ENCODE measurements at places on chromosomes 1 and 21.
A peak's percentile ranks its signal among the peaks of the same experiment; 100 is the strongest.

DNA sequence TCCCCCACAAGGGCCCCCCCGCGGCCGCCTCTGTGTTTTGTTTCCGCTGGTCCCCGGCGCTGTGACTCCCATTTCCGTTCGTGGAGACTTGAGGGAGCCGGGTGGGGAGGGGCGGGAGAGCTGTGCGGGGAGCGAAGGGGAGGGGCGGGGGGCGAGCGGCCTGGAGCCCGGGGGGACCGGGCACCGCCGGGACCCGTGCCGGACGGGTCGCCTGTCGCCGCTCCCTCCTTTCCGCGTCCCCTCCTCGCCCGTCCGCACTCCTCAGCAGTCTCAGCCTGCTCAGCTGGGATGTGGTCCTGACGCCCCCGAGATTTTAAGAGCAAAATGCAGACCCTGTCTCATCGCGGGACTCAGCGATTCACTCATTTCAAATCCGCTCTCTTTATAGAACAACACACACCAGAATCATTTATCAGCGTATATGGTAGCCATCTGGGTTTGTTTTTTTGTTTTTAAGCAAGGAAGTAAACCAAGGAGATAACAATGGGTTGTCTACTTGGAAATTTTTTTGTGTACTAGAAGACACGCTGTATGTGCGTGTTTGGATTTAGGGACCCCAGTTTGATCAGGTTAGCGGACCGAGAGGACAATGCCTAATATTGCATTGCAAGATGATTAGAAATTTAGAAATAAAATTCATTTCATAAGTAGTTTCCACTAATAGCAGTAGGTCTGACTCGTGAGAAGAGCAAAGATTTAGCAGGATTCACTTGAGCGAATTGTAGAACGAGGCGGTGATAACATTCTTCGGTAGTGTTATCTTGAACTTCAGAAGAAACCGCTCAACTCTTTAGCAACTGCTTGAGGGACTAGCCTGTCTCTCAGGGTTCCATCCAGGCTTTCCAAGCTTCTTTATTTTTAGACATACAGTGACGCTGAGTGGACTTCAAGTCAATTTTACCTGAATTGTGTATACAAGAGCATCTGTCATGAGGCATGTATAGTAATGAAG lies 1.1 kb downstream of the GABPA start:
- no peak for DNase-seq

- DNase-seq = no peak
Measured at GRCh38 chr1:170414989-170415709, 116.8 kb upstream of the GORAB start.

DNA sequence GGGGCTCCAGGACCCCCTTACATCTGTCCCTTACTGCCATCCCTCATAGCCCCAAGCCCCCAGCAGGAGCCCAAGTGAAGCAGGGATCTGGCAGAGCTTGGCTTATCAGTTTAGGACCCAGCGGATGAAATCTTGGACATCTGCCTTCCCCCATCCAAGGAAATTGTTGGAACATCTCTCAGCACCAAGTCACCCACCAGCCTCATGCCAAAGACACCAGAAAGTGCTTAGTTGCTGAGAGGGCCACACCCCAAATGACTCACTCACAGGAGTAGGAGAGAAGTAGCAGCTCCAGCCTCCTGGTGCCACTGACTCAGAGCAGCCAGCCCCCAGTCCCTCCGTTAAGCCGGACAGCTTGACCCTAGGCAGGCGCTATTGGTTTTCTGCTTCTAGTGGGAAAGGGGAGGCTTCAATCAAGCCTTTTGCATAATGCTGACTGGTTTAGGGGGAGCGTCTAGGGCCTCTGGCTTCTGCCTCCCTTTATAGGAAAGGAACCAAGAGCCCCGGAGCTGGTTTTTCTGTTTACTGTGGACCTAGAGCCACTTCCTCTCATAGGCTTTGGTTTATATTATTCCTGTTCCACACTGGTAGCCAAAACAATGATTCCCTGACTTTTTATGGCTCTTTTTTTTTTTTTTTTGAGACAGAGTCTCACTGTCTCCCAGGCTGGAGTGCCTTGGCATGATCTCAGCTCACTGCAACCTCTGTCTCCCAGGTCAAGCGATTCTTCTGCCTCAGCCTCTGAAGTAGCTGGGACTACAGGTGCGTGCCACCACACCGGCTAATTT lies 114.2 kb upstream of the IPO9 start:
- no peak for DNase-seq

- peak; percentile 51 for DNase-seq
Measured at GRCh38 chr1:206461602-206462455, 8.4 kb upstream of the IKBKE start.

DNA sequence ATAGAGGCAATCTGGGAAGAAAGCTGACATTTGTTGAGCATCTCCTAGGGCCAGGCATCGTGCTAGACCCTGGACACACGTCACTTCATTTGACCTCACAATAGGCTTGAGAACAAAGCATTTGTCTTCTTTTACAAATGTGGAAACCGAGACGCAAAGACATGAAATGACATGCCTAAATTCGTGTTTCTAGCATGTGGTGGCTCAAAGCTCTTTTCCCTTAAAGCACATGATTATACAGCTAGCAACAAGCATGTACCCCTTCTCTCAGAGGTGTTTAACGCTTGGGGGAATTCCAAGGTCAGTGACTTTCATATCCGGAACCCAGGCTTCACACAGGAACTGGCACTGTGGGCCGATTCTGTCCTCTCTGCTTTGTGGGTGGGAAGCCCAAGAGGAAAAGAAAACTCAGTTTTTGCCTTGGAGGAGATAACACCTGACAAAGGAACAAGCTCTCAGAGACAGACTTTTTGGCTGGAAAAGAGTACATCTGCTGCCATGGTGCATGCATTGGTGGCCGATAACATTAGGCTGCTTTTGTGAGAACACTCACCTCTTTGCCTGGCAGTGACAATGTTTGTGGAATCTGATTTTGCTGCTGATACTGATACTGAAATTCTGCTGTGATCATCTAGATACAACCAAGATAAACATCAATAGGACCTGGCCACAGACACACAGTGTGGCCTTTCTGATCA lies 15.4 kb upstream of the CD2 start:
- peak; percentile 31 for DNase-seq

GRCh38 chr1:206497363-206497762 lies 10.0 kb upstream of the RASSF5 start:
- DNase-seq = no peak

DNA sequence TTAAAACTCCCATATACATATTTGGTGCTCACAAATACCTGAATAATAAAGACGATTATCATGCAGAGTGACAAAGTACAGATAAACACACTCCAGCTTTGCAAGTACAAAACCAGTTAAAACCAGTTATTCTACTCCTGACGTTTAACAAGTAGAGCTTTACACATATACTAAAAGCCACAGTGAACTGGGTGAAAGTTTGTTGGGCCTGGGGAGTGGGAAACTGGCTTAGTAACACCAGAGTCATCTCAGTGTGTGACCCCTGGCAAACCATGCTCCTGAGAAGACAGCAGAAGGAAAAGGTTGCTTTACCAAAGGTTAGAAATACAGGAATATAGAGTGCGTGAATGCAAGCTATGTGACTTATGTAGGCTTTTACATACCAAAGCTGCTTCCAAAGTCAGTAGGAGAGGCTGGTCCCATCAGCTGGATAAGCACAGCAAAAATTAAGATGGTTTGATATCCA lies 148.1 kb downstream of the NRIP1 start:
- DNase-seq = no peak

DNA sequence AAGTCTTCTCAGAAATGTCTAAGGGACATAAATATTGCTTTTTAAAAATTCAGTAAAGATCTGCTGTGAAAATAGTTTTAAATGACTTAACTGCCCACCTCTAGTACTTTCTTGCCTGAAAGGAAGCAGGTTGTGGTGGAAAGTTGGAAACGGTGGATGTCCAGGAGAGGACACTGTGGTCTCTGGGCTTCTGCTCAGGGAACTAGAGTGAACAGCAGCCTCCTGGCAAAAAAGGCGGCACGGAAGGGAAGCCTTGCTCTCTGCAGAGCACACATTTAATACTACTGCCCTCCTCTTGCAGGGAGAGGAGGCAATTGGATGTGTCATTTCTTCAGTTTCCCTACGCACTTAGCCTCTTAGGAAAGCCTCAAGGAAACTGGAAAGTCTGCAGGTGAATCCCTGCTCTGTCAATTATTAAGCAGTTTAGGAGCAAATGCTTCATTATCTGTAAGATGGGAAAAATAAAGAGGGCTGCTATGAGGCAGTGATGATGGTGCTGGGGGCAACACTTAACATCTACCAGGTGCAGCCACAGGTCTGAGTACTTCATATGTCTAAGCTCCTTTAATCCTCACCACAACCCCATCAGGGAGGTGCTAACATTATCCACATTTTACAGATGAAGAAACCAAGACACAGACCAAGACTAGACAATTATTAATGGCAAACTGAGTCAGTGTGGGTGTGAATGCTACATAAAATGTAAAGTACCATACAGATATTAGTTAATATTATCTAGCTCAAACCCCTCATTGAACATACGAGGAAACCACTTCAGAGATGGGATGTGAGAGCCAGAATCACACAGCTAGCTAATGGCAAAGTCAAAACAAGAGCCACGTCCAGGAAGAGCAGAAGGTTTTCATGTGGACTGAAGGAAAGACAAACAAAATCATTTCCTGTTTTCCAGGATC lies 108.9 kb upstream of the ADAR start:
- DNase-seq = no peak

DNA sequence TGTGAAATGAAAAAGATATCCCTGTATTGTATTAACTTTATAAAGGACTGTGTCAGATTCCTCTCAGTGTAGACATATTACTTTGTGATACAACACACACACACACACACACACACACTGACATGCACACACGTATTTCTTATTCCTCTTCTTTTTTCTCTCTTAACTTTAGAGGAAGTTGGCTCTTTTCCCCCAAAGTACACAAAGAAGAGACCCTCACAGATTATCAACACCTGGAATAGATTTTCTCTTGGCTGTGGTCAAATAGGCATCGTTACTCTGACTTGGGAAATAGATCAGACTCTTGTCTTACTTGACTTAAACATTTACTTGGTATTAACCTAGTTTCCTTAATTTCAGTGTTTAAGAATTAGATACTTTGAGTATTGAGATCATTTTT lies 792.8 kb downstream of the ADGRL2 start:
- DNase-seq = no peak

DNA sequence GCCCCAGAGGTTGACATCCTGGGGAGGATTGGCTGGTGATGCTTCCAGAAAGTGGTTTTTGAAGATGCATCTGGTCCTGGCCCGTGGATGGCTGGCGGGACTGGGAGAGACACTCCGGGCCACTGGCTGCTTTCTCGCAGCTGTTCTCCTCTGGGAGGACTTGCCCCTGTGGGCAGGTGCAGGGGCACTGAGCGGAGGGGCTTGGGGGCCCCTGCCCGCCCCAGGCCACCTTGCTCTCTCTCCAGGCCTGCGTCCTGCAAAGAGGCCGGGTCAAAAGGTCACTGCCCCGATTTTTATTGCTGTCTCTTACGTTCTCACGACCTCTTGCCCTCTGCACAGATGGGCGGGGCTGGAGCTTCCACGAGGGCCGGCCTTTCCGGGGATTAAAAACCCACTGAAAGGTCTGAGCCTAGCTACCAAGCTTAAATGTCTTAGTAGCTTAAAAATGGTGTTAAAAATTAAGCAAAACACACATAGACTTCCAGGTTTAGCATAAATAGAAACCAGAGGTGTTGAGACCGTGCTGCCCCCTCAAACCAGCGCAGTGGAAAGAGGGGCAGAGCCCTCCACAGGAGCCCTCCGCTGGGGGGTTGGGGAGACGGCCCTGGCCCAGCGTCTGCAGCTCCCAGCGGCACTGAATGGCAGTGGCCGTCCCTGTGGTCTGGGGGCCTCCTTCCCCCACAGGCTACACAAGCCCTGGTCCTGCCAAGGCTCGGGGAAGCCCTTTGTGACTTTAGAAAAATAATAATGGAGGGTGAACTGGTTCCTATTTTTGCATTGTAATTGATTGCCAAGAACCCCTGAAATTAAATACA lies 43.9 kb downstream of the SKI start:
- no peak for DNase-seq

DNA sequence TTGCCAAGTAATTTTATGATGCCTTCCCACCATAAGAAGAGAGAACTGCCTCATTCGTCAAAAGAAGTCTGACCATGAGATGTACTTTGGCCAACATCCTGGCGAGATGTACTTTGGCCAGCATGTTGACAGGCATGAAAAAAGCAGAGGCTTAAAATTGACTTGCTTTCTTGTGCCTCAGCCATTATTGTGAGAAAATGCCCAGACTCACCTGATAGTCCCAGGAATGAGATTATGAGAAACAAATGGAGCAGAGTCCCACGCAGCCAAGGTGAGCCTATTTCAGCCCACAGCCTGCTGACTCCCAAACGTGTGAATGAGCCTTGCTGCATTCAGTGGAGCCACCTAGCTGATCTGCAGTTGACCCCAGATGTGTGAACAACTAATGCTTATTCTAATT lies 43.5 kb upstream of the ZNF644 start:
- no peak for DNase-seq

DNA sequence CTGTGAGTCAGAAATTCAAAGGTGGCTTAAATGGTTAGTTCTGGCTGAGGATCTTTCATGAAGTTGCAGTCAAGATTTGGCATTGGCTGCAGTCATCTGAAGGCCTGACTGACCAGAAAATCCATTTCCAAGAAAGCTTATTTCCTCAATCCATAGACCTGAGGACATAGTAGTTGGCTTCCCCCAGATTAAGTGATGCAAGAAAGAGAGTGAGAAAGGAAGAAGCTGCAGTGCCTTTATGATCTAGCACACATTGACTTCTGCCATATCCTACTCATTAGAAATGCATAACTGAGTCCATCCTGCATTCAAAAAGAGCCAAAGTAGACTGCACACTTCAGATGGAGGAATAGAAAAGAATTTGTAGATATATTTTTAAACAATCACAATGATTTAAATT lies 222.6 kb downstream of the COL24A1 start:
- no peak for DNase-seq

- no peak for DNase-seq
Measured at GRCh38 chr1:27624467-27625178, 10.4 kb downstream of the FGR start.

DNA sequence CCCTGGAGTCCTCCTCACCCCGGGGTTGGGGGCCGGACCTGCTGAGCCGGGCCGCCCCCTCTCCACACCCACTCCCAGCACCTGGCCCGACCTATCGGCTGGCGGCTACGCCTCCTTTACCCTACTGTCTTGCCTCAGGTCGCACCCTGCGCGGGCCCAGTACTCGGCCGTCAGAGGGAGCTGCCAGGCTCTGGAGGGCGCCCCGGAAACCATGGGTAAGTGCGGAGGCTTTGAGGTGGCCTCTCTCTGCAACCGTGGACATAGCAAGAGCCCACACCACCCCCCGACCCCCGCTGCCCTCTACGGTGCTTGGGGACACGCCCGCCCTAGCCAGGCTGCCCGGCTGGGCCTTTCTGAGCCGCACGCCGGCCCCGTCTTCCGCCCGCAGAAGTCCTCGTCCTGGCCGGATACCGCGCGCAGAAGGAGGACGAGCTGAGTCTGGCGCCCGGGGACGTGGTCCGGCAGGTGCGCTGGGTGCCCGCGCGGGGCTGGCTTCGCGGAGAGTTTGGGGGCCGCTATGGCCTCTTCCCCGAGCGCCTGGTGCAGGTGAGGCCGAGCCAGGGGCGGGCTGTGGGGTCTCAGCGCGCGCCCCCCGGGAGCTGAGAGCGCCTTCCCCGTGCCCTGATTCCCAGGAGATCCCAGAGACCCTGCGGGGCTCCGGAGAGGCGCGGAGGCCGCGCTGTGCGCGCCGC lies at the start of gene SH3D21:
Gene SH3D21 (plus strand): TSS at position 159 of the 692 bp plus-strand sequence. CDS start 53 bp downstream, at position 212.
- peak; percentile 32 for DNase-seq

- DNase-seq = no peak
Measured at GRCh38 chr1:96772972-96773371, 51.4 kb downstream of the PTBP2 start.

- no peak for DNase-seq
Measured at GRCh38 chr1:29275435-29275834, 39.1 kb downstream of the PTPRU start.

GRCh38 chr1:225882694-225883615 lies 775 bp upstream of the TMEM63A start:
- no peak for DNase-seq
